ENCODE measurements at places on chromosomes 7 and 10.

- DNase-seq = no peak
These were observed 136.1 kb upstream of the LYZL2 start for GRCh38 chr10:30765616-30766015.

GRCh38 chr10:93445097-93445960, 36.8 kb downstream of the MYOF start:
- DNase-seq = peak; percentile 90

- DNase-seq = no peak
These were observed 222.3 kb downstream of the PHTF2 start for GRCh38 chr7:78020874-78021249.

- no peak for DNase-seq
These were observed 100.6 kb downstream of the BAMBI start for GRCh38 chr10:28777911-28778310.

DNA sequence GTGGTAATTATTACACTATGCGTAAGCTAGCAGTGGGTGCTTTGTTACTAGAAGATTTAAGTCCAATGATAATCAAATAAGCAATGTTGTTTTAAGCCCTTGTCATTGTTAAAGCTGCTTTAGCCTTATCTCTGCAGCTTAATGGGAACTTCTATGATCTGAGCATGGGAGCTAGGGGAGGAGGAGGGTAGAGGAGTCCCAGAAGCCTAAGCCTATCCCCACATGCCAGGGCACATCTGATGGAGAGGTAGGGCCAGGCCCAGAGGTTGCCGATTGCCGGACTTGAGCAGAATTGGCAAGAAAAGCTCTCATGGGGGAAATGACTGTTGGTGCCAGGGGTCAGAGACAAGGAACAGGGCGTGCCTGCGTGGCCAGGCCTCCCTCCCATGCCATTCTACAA, 13.4 kb downstream of the CUBN start:
- no peak for DNase-seq
